ENCODE measurements at places on chromosomes 12 and 14.

DNA sequence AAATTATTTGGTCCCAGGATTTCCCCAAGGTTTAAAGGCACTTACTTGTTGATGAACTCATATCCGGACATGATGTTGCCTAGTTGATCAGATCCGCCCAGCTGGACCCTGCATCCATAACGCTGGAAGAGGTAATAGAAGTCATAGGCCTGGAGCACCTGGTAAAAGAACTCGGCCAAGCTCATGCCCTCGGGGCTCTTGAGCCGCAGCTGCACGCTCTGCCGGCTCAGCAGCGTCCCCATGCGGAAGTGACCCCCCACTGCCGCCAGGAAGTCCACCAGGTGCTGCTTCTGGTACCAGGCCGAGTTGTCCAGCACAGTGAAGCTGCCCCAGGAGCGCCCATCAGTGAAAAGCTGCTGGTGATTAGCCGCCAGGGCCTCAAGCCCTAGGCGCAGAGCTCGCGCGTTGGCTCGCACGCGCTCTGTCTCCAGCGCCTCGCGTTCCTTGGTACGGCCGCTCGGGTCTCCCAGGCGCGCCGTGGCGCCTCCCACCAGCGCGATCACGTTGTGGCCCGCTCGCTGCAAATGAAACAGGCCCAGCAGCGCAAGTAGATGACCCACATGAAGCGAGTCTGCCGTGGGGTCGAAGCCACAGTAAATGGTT, 545 bp downstream of the YARS2 start:
- peak; percentile 45 for DNase-seq

- no peak for DNase-seq
Observed at GRCh38 chr12:110668480-110669192, 20.3 kb downstream of the HVCN1 start.

DNA sequence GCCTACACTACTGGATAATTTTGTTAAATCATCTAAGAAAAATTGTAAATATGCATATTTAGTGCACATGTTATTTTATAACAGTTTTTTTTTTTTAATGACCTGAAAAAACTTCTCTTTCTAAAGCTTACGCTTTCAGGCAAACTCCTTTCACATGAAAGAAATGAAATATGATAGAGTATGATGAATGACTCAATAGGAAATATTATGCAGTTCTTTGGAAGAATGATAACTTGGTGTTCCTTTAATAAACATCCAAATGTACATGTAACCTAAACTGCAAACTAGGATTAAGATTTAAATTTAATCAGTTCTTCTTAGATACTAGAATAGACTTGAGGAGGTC, 136.6 kb downstream of the FGD4 start:
- DNase-seq: no peak

GRCh38 chr12:15684896-15685658, 104.1 kb downstream of the EPS8 start:
- no peak for DNase-seq

GRCh38 chr14:74579447-74580274, 32.4 kb downstream of the LTBP2 start:
- DNase-seq: no peak

DNA sequence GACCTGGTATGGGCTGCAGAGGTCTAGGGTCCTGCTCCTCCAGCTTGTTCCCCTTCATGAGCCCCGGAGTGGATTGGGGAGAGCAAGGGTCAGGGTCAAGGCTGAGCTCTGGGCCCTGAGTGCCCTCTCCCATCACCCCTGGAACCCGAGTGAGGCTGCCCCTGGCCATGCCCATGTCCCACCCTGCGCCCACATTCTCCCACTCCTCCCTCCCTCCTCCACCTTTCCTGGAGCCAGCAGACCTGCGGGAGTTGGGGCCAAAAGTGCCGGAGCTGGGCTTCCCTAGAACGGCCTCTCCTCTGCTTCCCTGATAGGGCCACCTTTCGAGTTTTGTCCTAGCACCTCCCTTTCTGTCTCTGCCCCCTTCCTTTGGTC, 590 bp downstream of the SCNN1A start:
- no peak for DNase-seq

DNA sequence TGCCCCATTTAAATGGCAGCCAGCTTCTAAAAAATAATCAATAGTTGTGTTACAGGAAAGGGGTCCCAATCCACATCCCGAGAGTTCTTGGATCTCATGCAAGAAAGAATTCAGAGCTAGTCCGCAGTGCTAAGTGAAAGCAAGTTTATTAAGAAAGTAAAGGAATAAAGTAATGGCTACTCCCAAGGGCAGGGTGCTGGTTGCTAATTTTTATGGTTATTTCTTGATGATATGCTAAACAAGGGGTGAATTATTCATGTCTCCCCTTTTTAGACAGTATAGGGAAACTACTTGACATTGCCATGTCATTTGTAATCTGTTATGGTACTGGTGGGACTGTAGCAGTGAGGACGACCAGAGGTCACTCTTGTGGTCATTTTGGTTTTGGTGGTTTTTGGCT, 591.3 kb downstream of the LRFN5 start:
- no peak for DNase-seq

GRCh38 chr14:38047195-38047902, 160.4 kb upstream of the SSTR1 start:
- no peak for DNase-seq

DNA sequence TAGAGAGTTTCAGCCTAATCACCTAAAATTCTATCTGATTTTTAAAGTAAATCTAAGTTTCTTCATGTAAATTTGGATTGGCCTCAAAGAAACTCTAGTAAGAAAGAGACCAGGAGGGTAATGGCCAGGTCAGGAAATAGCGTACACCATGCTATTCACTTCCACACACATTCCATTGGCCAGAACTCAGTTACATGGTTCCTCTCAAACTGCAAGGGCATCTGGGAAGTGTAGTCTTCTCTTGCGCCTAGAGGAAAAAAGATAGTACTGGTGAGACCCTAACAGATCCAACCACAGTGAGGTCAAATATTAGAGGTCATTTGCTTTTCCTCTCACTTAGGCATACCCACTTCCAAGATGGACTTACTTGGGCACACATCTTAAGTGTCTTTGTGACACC, 39.1 kb downstream of the MBIP start:
- no peak for DNase-seq

GRCh38 chr14:90491911-90492531, 95.2 kb downstream of the CALM1 start:
- DNase-seq: no peak

DNA sequence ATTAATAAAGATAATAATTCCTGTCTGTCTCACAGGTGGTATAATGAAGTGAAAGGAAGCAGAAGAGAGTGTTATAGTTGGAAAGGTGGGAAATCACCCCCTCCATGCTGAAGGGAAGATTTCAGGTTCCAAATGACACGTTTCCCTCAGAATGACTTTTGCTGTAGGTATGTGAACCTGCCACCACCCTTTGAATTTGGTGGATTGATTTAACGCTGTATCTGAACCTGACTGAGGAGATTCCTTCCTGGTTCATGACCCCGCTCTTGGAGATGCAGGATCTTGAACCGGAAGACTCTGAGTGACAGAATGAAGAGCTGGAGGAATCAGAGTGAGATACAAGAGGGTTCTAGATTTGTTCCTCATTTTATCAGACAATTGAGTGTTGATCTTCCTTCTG, 20.3 kb upstream of the EMP1 start:
- DNase-seq: no peak

GRCh38 chr12:104307655-104308000, 4.1 kb downstream of the EID3 start:
- DNase-seq: no peak

DNA sequence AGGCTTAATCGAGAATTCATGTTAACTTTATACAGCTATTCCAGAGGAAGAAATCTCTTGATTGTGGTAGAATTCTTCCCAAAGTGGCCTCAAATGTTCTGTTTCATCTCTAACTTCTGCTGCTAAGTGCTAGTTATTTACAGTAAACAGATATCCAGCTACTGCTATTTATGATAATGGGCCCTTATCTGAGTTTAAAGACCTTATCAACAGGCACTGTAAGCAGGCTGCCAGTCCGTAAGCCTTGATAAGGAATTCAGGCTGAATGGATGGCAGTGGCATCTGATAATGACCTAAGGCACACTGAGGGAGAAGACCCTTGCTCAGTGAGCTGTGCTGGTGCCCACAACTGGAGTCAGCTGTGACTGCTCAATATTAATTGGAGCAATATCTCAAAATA, 59.0 kb downstream of the PAX9 start:
- no peak for DNase-seq

GRCh38 chr14:71551291-71551950, 380.8 kb upstream of the RGS6 start:
- no peak for DNase-seq

DNA sequence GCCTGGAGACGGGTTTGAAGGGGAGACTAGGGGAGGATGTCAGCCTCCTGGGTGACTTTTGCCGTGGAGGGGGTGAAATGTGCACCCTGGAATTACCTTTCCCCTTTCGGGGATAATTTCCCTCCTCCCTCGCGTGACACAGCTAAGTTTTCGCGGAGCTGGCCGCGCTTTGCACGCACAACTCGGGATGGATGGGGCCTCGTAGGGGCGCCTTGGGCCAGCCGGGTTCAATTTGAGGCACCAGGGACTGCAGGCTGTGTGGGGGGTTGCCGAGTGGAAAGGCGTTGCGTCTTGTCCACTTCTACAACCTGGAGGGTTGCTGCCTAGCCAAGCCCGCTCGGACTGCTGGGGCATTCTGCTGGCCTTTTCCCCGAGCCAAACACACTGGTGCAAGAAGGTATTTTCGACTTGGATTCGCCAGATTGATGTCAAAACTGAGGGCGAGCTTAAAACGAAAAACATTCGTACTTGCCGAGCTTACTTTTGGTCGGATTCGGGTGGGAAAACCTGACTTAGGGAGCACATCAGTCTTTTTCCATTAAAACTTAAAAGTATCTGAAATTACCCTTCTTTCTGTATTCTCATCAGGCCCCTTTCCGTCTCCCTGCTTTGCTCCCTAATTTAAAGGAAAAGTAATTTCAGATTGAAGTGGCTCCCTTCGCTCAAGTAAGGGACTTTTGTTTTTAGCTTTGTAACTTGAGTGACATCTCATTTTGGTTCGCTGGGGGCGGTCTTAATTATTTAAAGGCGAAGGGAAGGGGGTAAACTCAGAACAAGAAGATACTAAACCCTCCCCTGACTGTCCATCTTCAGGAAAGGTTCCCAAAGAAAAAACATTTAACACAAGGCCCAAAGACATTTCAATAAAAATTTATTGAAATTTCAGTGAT, 14.3 kb downstream of the TBX3 start:
- no peak for DNase-seq

- DNase-seq: no peak
Observed at GRCh38 chr14:75426332-75427125, 1.3 kb upstream of the JDP2 start.

- no peak for DNase-seq
Observed at GRCh38 chr14:101681795-101682194, 79.7 kb upstream of the PPP2R5C start.

- DNase-seq: peak; percentile 23
Observed at GRCh38 chr14:22319526-22320361, 269.3 kb downstream of the DAD1 start.

- DNase-seq: peak; percentile 15
Observed at GRCh38 chr12:40691913-40692764, at the start of gene CNTN1. CNTN1 (plus strand) TSS chr12:40692439.

DNA sequence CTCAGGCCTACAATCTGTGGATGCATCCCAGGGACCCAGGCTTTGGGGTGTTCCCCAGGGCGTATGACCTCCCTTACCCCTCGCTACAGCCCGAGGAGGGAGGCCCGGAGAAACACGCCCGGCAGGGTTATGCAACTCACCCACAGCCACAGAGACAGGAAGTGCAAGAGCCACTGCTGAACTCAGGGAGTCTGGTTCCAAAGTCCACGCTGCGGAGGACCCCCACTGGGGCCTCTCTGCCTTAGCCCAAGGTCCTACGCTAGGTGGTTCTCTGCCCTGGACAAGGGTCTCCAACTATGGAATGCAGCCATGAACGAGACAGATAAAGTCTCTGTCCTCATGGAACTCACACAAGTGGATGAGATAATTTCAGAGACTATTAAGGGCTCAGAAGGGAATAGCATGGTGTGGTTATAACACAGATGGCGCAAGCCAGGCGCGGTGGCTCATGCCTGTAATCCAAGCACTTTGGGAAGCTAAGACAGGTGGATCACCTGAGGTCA, 11.3 kb downstream of the SCARB1 start:
- DNase-seq: no peak

DNA sequence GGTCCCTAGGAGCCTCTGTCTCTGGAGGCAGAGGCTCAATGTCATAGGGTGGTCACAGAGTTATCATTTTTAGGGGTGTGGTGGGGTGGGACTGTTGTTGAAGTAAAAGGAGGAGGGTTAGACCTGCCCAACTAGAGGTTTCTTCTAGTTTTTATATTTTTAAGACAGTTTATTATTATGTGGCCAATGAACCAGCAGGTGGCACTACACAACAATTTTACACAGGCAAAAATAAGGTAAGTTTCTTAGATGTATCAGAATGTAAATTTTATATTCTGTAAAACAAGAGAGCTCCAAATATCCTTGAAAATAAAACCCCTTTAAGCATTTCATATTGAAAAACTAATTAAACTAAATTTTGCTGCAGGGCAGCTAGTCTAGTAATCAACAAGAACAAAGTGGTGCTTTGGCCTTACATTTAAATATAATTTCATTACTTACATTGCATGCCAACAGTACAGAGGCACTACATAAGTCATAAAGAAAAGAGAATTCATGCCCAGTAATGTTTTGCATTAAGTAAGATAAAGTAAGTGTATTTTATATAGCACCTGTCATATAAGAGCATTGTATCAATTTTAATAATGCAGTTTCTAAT, 22.2 kb upstream of the OVCH1 start:
- no peak for DNase-seq

DNA sequence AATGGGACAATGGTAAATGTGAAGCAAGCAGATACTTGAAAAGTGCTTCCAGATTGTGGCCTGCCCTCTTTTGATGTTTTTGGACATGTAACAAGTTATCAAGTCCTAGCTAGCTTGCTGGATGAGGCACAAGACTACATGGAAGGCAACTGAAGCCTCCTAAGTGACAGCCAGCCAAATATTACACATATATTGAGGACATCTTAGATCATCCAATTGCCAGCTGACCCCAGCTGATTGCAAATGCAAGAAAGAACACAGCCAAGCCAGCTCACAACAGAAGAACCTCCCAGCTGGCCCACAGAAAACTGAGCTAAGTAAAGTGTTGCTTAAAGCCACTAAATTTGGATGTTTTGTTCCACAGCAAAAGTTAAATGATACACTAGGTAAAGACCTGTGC, 156.9 kb downstream of the SRGAP1 start:
- DNase-seq: no peak

- no peak for DNase-seq
Observed at GRCh38 chr14:64948612-64949210, 6.2 kb upstream of the GPX2 start.

GRCh38 chr12:49028666-49029275, 10.2 kb upstream of the PRKAG1 start:
- DNase-seq: no peak

DNA sequence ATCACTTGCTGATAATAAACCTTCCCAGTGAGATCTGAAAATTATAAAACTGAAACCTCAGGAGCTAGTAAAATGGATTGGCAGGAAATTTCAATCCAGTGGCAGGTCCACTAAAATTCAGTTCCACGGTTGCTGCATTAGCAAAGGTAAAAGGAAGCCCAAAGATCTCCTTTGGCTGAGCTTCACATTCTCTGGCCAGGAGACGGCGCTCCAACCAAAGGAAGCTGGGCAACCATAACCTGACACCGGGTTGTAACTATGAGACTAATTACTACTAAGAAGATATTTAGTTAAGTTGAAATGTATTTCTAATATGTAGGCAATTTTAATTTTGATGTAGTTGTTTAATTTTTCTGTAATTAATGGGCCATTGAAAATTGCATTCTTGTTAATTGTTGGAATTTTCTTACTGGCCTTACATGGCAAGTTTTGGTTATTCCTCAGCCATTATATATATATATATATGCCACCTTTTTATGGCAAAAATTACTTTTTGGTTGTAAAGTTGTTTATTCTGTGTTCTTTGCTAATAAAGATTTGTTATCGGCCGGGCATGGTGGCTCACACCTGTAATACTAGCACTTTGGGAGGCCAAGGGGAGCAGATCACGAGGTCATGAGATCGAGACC, 17.0 kb downstream of the OR8S1 start:
- DNase-seq: no peak
